AG10803 (cell line): ENCODE measurements at places on chromosomes 6 and 20.

DNA sequence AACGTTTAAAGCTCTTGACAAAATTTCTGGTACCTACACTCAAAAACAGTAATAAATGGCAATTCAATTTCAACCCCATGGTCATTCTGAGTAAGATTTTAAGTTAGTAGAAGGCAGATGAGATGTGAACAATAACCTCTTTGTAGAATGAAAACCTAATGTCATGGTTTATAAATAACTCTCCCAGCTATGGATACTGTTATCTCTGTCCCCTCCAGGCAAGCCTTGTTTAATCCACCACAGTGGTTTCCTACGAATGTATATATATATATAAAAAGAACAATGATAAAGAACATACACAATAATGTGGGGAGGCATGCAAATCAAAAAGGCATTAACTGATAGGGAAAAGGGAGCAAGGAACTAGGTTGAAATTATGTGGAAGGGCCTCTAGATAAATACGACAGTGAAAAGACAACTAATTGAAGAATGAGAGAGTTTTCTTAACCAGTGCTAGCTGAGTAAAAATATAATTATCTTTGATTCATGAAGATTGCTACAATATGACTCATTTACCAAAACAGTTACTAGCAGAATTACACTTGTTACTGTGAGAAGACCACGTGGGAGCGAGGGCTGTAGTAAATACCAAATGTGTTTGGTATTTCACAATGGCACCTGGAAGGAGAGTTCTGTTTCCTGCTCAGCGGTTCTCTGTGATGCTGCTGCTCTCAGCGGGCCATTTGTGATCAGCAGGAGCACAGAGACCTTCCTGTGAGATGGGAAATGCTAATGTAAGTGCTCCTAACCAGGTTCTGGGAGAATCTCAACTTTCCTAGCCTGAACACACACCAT is 173.7 kb downstream of the MBOAT1 start:
- DNase-seq: peak; percentile 24

- DNase-seq: no peak
These were observed 8.6 kb downstream of the DACT2 start for GRCh38 chr6:168310945-168311344.

DNA sequence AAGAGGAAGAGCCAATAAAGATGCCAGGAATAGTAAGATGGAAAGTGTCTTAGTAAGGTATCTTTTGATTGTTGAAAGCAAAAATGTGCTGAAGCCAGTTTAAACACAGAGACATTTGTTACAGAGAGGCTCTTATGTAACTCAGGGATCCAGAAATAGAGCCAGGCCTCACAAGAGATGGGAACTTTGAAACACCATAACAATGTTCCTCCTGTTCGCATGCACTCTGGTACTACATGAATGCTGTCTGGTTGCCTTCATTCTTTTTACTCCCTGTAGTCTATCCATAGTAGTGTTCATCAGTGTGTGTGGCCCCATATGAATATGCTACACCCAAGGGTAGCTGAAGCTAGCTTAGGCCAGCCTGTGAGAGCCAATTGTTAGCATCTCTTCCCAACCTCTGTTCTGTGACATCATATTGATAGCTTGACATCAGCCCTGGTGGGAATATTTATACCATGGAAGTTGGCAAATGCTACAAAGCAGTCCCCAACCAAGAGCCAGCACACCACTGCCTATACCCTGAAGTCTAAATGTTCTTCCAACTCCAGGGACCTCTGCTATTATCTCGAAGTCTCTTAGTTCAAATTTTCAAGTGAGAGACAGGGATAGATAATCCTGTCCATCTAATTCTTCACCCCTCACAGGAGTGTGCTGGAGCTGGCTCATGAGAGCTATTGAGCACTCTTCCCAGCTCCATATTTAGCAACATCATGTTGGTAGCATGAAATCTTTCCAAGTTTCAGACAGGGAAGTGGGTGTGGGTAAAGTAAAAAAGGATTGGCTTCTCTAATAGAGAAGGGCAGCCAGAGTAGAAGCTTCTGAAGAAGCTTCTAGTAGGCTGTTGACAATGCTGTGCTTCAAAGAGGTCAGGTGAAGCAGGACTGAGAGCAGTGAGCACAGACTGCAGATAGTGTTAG is 7.0 kb downstream of the NDUFAF5 start:
- no peak for DNase-seq

DNA sequence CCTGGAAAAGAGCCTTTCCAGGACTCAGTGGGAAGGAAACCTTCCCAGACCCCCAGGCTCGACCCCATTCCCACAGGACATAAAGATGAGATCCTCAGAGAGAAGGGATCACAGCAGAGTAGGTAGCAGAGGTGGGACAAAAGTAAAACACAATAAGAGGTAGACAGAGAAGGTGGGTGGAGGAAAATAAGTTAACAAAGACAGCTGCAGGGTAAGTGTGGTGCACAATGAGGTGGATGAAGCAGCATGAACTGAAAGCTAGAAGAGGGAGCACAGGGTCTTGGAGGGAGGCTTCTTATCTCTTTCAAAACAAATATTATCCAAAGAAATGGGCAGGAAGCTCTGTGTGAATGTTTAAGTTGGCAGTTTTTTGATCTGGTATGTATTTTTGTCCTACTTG is 14.0 kb upstream of the MAP7 start:
- DNase-seq: no peak

GRCh38 chr6:169425628-169426370 is 172.2 kb upstream of the THBS2 start:
- DNase-seq: peak; percentile 43

DNA sequence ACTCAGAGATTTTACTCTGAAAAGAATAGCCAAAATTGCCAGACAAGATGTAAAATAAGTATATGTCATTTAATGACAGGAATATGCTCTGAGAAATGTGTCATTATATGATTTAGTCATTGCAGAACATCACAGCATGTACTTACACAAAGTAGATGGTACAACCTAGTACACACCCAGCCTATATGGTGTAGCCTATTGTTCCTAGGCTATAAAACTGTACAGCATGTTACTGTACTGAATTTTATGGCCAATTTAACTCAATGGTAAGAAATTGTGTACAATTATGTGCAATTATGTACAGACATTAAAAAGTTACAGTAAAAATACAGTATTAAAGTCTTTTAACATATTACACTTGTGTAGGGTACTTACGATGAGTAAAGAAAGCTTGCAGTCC is 311.9 kb upstream of the EPHA7 start:
- DNase-seq: no peak

GRCh38 chr6:2179241-2179640 is 66.2 kb downstream of the GMDS start:
- DNase-seq: no peak

GRCh38 chr6:53766930-53767329 is 27.9 kb upstream of the LRRC1 start:
- DNase-seq: no peak

DNA sequence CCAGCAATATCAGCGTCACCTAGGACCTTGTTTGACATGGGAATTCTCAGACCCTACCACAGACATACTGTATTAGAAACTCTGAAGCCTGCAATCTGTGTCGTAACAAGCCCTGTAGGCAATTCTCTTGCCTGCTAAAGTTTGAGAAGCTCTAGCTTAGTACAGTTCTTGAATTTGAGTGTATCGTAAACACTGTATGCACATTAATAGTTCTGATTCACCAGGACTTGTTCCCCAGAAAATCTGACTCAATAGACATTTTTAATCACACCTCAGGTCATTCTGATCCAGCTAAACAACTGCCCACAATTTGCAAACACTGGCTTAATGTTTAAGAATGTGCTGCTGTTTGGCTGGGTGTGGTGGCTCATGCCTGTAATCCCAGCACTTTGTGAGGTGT is 414.3 kb downstream of the TFAP2A start:
- DNase-seq: no peak

- no peak for DNase-seq
These were observed 866.1 kb upstream of the ADGRB3 start for GRCh38 chr6:67768972-67769371.

DNA sequence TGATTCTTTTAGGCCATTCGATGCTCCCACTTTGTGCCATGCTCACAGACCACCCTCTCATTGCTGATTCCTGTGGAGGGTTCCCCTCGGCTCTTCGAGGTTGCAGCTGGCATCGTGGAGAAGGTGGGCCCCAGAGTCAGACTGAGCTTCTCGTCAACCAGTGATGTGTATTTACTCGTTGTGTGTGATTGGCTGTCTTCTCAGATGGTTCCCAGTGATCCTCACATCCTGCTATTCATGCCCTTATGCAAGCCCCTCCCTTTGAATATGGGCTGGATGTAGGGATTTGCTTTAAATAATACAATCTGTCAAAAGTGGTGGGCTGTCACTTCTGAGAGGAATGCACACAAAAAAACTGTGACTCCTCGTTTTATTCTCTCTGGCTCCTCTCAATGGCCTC is 99.6 kb upstream of the ENPP5 start:
- DNase-seq: no peak

GRCh38 chr6:142682985-142683384 is 262.0 kb downstream of the HIVEP2 start:
- DNase-seq: no peak

- DNase-seq: no peak
These were observed 401.1 kb downstream of the SAMD5 start for GRCh38 chr6:147909640-147910039.

DNA sequence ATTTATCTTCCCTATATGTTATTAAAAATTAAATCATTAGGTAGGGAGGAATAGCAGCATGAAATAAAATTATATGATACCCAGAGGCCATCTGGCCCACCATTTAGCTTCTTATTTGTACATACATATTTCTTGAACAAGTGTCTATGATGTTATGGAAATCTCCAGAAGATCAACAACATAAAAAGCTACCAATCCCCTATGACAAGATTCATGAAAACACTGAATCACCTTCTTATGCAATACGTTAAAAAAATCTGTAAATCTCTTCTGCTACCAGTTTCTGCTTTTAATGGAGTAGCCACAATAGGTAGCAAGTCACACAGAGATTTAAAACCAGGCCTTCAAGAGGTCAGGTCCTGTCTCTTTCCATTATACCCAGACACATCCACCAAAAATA is 125.8 kb upstream of the ENPP5 start:
- DNase-seq: peak; percentile 32

- DNase-seq: no peak
These were observed 82.6 kb upstream of the DST start for GRCh38 chr6:56725254-56725653.

DNA sequence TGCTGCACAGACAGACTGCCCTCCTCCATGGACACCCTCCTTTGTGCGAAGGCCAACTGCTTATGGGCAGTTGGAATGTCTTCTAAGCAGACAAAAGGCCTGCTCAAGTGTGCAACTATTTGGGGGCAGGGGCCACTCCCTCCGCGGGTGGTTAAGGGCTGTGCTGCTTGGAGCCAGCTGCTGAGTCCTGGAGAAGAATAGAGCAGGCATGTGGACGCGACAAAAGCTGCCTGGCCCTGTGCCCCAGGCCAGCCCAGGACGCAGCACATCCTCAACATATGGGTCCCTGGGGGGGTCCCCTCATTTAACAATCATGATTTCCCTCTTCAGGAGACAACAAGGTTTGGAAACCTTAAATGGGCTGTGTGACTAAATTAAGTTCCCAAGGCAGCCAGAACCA is 45.5 kb upstream of the ENTPD6 start:
- DNase-seq: no peak

DNA sequence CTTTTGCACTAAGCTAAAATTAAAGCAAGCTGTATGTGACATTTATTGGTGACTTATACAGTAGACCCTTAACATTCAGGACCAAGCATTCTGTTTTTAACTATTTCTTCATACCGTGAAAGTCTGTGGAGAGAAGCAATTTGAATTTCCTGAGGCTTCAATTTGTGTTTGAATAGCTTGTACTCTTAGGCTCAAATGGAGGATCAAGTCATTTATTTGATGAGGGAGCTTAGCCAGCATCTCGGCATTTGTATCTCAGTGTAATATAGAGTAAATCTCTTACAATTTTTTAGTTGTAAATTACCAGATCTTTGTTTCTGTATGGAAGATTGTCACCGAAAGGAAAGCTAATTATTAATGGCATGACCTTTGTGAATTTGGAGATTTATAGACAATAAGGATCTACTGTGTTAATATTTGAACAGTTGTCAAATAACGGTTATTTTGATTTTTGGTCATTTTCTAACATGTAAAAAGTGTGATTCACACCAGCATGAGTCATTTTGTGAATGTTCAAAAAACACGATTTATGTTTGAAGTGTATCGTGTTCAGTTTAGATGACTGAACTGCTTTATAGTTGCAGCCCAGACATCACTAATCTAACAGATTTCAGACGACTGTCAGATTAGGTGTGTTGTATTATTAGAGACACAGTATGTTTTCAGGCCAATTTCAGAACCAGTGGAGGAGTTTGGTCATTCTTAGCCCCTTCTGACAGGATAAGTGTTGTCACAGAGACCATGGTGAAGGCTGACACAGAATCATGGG is 332.9 kb downstream of the CDKAL1 start:
- no peak for DNase-seq

- no peak for DNase-seq
These were observed 80.7 kb downstream of the KIZ start for GRCh38 chr20:21206584-21206983.

DNA sequence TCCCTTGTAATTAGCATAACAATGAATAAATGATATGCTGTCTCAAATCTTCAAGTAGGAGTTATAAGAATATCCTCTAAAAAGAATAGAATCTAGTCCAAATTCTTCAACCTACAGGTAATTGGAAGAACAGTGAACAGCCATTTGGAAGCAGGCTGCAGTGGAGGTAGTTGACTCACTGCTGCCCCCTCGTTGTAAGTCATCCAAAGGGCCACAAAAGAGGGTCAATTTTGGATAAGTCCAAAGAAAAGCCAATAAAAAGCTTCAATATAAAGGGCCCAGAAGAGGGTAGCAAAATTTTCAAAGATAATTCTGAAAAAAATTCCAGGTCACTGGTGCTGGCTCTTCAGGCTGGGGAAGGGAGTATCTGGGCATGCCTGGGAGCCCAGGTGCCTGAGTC is 60.8 kb upstream of the SSTR4 start:
- DNase-seq: no peak

GRCh38 chr6:44524476-44525227 is 137.1 kb downstream of the CDC5L start:
- no peak for DNase-seq

GRCh38 chr20:21609221-21609620 is 95.4 kb upstream of the NKX2-2 start:
- DNase-seq: peak; percentile 30

DNA sequence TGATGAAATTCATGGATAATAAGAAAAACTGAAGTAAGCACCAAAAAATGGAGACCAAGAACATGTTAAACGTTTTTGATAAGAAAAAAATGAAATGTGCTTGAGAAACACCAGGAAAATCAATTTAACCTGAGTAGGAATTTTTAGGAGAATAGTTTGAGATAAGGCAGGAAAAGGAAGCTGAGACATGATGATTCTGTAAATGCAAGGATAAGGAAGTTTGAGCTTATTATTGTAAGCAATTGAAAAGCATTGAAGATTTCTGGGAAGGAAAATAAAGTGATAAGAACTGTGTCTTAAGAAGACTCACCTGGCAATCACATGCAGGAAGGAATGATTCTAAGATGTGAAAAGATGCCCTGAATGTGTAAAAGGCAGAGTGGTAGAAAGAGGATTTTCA is 66.6 kb downstream of the ALDH8A1 start:
- DNase-seq: no peak

- DNase-seq: peak; percentile 85
These were observed 32.9 kb downstream of the HM13 start for GRCh38 chr20:31547017-31547675.

GRCh38 chr6:90066697-90067096 is 172.4 kb downstream of the GJA10 start:
- peak; percentile 9 for DNase-seq
